ENCODE measurements at places on chromosomes 6 and 20. TPM values are rescaled to one million over a fixed set of nuclear protein-coding genes. Genes with fewer than 3 reads are reported as not detected.

WFDC5 gene
- total RNA-seq, result not detected

DNA sequence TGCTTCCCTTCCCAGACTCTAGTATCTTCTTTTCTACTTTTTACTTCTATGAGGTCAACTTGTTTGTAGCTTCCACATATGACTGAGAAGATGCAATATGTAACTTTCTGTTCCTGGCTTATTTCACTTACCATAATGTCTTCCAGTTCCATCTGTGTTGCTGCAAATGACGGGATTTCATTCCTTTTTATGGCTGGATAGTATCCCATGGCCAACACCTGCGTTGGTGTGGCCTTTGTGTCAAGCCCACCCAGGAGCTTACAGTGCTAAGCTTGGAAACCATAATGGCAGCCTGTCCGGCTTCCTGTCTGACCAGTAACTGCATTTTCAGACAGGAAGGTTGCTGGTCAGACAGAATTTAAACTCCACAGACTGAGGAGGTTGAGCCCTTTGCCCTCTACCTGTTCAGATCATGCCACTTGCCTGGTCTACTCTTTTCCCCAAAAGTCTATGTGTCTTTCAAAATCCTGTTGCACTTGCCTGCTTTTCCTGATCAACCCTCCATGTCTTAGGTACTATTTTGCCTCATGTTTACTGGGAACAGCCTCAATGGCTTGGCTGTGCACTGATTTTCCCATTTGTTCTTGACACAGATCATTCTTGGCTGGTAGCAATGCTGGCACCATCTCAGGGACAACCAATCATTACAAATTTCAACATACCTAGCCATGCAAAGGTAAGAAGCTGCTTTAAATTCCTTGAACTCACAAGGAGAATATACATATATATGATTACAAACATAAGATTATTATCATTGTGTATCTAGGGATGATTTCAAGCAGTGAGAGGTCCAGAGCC is 114.3 kb upstream of the PLEKHG1 start:
- no peak for DNase-seq

GRCh38 chr20:61745397-61746146 is 320.1 kb downstream of the TAF4 start:
- no peak for DNase-seq

GLP1R gene
- total RNA-seq, result not detected

DNA sequence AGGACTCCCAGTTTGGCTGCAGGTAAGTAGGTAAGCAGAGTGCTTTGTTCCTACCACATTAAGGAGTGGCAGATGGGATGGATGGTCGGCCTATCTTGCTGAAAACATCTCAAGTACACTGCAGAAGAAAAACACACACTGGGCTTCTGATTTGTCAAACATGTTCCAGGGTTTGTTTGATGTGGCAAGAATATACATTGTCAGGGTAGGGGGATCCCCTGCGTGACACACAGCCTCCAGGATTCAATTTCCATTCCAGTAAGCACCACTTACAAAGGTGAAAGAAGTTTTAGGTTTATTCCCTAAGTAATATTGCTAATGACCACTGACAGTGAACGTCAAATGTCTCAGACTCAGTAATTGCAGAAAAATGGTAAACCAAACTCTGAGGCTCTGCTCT is 26.0 kb upstream of the KIF16B start:
- no peak for DNase-seq

All from A172 (cell line).